Stromal cell of bone marrow (primary cell): ENCODE measurements at places on chromosomes 7 and 10.

DNA sequence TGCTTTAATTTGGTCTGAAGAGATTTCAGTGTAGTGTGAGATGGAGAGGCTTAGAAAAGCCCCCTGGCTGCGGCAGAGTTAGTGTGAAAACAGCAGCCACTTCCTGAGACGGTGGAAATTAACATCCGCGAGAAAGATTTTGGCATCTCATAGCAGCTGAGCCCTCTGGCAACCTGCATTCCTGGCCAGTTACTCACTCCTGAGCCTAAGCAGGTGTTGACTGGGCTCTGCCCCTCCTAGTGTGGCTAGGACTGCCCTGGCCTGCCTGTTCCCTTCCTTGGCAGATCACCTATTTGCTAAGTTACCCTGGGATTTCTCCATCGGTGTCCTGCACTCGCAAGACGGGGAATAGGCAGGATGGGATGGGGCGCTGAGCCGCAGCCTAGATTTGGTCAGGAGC, 57.6 kb upstream of the LMTK2 start:
- DNase-seq: no peak

DNA sequence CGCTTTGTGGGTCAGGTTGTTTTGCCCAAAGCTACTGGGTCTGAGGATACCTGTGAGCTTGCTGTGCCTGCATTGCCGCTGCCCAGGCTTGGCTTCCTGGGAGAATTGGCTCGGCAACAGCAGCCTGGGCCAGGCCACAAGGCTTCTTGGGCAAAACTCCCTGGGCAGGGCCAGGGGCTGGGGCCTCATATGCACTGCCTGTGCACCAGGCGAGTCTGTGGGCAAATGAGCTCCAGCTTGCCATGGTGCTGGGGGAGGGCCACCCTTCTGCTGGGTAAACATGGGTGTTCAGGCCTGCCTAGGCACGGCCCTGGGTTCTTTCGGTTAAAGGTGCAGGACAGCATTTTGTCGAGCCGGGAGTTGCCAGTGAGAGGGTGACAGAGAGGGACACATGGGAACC, 19.4 kb downstream of the ZMIZ1 start:
- DNase-seq: no peak

GRCh38 chr10:72291019-72291532, 17.4 kb downstream of the DDIT4 start:
- no peak for DNase-seq

DNA sequence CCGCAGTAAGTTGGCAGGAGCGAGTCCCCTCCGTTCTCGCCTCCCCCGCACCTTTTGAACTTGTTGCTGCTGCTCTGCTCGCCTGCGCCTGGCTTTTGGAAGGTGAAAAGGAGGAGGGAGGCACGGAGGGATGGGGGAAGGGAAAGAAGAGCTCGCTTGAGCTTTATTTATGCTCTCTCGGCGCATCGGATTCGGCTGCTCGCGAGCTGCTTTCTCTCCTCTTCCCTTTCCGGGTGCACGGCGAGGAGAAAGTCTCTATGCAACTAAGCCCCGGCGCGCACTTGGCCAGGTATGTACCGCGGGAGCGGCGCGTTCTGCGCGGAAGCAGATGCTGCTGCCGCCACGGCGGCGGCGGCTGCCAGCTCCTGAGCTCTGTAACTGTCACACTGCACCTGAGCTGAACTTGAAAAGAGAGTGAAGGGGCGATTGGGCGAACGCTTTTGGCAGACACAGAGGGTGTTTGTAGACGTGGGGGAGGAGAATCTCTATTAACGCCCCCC, 551 bp downstream of the KCND2 start:
- DNase-seq: no peak

DNA sequence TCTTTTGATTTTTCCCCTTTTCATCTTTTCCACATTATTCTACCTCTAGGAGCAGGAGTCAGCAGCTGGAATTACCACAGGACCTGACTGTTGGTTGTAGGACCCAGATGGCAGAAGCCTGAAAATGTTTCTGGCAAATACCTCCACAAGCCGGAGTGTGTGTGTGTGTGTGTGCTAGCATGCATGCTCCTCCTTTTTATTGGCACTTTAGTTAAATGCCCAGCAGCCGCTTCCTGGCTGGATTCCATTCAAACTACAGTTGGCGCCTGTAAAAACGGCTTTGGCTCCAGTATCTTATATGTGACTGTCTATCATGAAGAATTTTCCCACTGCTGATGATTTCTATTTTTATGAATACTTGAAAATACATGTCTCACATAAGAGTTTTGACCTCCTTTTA, 319.7 kb upstream of the SP4 start:
- DNase-seq: no peak

DNA sequence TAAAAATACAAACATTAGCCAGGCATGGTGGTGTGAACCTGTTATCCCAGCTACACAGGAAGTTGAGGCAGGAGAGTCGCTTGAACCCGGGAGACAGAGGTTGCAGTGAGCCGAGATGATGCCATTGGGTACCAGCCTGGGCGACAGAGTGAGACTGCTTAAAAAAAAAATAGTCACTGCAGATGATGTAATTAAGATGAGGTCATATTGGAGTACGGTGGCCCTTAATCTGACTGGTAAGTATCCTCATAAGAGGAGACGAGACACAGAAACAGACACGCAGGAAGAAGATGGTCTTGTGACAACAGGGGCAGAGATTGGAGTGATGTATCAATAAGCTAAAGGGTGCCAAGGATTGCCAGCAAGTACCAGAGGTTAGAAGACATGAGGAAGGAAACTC, 156.0 kb downstream of the FAM107B start:
- DNase-seq: no peak

DNA sequence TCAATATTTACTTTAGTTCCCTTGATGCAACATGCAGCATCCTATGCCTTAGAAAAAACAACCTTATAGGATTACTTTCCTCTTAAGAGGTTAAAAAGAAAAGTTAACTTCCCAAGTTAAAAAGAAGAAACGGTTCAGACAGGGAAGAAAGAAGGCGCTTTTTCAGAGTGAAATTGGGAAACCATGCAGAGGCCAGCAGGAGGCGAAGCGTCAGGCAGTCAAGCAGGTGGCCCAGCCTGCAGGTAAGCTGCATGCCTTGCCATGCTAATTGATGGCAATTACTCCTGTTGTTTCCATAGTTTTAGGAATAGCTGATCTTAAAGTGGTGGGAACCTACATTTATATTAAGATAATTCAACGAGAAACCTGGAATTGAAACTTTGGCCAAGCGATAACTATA, 302.6 kb upstream of the SP4 start:
- DNase-seq: no peak

DNA sequence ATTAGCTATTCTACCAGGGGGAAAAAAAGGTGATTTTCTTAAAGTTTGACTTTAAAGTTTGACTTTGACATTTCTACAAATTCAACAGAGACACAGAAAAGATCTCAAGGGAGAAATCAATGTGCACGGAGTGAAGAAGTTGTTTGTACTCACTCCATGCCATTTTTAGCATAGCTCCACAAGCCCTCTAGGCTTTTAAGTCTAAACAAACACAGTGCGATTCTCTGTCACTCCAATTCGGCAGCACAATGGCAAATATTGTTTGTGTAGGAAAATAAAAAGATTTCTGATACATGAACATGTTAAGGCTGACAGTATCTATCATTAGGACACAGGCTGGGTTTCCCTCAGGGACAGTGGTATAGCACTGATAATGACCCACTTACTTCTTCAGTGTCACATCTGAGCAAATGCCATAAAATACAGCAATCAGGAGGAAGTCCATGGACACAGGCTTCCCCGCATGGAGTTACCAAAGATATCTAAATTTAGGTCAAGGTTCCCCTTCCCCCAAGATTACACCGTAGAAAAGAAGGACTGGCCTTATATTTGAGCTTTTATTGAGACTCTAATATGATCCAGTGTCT, 28.0 kb downstream of the GSAP start:
- no peak for DNase-seq

DNA sequence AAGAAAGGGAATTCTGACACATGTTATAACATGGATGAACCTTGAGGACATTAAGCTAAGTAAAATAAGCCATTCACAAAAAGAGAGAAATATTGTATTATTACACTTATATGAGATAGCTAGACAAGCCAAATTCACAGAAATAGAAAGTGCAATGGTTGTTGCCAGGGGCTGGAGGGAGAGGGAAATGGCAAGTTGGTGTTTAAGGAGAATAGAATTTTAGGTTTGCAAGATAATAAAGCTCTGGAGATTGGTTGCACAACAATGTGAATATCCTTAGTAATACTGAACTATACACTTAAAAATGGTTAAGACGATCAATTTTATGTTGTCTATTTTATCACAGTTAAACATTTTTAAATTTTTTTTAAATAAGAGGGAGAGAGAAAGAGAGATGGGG, 25.0 kb upstream of the ADD3 start:
- no peak for DNase-seq

DNA sequence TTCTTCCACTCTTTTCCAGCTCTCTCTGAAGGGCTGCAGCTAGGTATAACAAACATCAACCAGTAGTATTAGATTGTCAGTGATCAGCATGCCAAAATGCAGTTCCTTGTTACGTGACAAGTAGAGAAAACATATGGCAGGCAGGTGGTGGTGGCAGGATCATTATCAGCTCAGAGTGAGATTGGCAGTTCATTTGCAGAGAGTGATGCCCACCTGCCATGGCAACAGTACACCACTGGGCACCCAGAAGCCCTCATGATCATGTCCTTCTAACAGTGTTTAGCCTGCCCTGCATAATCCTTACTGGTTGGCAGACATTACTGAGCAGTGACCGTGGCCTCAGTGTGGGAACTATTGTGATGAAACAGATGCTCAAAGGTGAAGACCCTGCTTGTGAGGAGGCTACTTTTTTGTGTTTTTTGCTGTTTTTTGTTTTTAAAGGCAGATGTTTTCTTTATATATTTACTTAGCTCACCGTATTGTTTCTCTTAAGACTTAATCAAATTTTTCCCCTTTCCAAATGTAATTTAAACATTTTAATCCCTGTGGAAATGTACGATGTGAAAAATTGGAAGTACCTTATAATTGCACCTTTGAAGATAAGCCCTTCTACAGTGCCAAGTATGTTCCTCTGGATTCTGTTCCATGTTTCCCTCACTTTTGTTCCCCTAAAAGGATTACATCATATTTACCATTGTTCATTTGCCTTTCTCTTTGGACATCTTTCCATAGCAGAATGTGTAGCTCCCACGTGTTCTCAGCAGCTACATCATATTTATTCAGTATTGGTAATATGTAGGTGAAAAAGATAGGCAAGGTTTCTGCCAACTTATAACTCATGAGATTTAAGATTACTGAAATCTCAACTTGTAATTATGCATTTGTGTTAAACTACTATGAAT, 179.6 kb downstream of the SND1 start:
- no peak for DNase-seq

GRCh38 chr10:30056281-30056680, 3.1 kb downstream of the JCAD start:
- no peak for DNase-seq

- DNase-seq: no peak
These were observed 66.6 kb downstream of the CAV1 start for GRCh38 chr7:116591202-116592040.

DNA sequence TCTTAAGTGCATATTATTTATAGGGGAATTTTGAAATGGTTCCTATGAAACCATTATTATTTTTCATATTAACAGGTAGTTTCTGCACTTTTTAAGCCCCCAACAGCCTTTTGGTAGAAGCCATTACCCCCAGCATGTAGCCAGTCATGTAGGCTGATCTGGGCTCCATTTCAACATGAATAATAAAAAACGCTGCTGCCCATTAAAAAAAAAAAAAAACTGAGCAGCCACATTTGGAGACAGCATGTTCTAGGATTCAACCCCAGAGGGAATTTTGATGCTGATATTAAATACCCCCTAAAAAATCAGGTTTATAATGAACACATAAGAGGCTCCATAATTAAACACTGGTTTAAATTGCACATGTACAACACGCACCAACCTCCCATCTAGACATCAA, 181.3 kb downstream of the RTKN2 start:
- no peak for DNase-seq

- DNase-seq: no peak
These were observed 258.8 kb downstream of the SNX10 start for GRCh38 chr7:26550492-26550891.

DNA sequence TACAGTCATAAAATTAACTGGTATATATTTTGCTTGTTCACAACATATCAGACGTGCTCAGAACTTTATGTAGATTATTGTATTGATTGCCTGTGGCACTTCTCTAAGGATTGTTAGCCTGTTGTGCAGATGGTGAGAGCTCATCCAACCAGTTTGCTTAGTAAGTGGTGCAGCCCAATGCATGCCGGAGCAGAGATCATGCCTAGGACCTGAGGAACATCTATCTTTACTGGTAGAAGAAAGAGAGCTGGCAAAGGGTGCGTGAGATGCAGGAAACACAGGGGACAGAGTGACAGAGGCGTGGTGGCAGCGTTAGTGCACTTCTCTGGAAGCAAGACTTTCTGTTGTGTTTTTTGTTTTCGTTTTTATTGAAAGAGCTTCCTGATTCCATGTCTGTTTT, 35.9 kb downstream of the CCM2 start:
- no peak for DNase-seq

DNA sequence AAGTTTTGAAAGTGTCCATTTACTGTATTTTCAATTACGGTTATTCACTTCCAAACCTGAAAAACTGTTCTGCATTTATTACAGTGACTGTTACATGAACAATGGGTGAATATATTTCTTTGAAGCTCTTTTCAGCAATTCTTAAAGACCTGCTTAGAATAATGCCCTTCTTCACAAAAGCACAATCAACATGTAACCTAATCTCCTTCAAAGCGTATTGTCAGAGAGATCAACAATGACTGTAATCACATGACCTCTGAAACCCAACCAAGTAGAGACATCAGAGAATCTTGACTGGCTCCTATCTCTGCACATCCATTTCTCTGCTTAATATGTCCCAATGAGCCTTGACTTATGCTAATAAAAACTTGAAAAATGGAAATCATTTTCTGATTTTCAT, 126.7 kb downstream of the NRCAM start:
- DNase-seq: no peak

GRCh38 chr7:129875745-129876411, 76.9 kb downstream of the UBE2H start:
- no peak for DNase-seq

DNA sequence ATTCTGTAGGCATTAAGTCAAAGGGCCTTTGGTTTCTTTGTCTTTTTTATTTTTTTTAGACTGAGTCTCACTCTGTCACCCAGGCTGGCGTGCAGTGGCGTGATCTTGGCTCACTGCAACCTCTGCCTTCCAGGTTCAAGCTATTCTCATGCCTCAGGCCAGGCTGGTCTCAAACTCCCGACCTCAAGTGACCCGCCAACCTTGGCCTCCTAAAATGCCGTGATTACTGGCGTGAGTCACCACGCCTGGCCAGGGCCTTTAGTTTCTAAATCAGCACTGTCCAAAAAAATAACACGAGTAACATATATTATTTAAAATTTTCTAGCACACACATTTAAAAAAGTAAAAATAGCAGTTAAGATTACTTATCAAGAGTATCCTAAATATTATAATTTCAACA, 11.1 kb upstream of the ACSL5 start:
- no peak for DNase-seq

GRCh38 chr10:24132741-24133140, 76.2 kb upstream of the KIAA1217 start:
- DNase-seq: peak; percentile 2

- DNase-seq: no peak
These were observed 28.8 kb upstream of the ZFAND2A start for GRCh38 chr7:1188720-1189294.

- no peak for DNase-seq
These were observed 95.9 kb downstream of the PHF14 start for GRCh38 chr7:11069591-11069990.

- no peak for DNase-seq
These were observed 100.8 kb downstream of the ARHGAP21 start for GRCh38 chr10:24622781-24623301.
